ENCODE measurements at places on chromosomes 7 and 10.

GRCh38 chr10:68469838-68470237 lies 1.9 kb downstream of the DNA2 start:
- no peak for DNase-seq

DNA sequence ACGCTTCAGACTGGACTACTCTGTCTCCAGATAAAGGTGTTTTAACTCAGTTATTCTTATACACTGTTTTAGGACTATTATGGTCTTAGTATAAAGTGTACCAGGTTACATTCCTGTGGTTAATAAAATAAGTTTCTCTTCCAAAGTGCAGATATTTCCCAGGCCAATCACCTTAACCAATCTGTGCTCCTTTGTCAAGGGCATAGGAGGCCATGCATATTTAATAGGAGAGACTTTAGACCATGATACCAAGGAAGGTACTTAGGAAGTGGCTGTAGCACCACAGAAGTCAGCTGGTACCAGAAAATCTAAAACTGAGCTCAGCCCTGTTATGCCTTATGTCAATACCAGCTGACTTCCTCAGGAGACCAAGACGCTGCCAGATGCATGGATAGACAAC lies 226.5 kb upstream of the TMEM72 start:
- no peak for DNase-seq

DNA sequence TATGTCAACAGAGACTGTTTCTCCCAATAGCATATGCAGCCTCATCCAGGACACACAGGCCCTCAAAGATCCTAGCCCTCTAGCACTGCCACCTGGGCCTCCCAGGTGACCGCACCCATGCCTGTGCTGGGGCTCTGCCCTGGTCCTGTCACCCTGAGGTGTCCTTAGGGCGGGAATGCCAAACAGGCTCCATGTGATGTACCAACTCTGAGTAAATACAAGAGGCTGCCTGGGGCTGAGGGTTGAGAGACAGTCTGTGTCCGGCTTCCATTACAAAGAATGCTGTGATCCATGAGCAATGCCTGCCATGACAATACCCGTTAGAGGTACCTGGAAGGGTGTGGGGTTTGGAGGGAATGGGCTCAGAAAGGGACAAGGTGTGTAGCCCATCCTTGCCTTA lies 83.0 kb upstream of the KAT6B start:
- no peak for DNase-seq

DNA sequence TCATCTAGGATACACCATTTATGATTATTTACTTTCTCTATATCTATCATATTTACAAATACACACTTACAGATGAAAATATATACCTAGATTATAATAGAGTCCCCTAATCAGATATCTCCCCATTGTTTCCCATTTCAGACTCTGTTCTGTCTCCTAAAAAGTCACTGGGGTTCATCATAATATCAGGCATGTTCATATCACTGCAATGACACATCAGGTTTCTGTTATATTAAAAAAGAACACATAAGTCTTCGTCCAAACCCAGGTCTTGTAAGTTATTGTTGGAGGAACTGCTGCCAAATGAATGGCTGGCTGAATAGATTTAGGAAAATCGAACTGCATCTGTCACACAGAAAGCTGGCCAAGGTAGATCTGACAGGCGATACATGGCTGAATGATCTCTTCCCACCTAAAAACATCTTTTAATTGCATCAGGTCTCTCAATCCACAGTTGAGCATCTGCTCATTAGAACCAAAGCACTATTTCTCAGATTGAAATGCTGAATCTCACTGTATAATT lies 178.7 kb downstream of the CACNA2D1 start:
- no peak for DNase-seq

DNA sequence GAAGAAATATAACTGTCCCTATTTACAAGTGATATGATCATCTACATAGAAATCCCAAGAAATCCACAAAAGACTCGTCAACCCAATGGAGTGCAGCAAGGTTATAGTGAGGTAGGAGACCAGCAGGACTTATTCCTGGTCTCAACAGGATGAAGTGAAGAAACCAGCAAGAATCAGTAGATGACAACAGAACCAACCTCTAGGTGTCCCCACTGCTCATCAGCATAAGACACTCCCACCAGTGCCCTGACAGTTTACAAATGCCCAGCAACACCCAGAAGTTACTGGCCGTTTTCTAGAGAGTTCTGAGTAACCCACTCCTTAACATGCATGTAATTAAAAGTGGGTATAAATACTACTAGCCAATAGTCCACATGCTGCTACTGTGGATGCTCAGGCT lies 470.5 kb upstream of the LRRTM3 start:
- no peak for DNase-seq

- DNase-seq, result no peak
These were observed 257.8 kb downstream of the SNX10 start for GRCh38 chr7:26549281-26549944.

- DNase-seq, result no peak
These were observed 8.9 kb upstream of the A1CF start for GRCh38 chr10:50894312-50894711.

GRCh38 chr10:91077549-91078071 lies 142.9 kb upstream of the PCGF5 start:
- DNase-seq, result no peak

GRCh38 chr7:119177863-119178262 lies 953.4 kb downstream of the ANKRD7 start:
- DNase-seq, result no peak

DNA sequence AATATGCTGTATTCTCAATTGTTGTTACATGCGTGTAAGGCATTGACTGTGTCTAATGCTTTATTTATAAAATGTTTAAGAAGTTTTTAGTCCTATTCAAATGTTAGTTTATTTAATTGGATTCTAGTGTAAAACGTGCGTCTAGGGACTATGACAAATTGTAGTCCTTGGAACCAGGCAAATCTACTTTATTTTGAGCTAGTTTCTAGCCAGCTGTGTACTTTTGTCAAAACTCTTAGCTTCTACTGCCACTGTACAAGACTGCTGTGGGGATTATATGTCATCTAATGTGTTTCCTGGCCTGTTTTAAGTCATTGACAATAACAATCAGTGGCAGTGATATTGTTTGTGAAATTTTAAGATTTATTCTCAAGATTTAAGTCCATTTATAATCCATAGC lies 220.5 kb upstream of the SEMA3D start:
- DNase-seq, result no peak

DNA sequence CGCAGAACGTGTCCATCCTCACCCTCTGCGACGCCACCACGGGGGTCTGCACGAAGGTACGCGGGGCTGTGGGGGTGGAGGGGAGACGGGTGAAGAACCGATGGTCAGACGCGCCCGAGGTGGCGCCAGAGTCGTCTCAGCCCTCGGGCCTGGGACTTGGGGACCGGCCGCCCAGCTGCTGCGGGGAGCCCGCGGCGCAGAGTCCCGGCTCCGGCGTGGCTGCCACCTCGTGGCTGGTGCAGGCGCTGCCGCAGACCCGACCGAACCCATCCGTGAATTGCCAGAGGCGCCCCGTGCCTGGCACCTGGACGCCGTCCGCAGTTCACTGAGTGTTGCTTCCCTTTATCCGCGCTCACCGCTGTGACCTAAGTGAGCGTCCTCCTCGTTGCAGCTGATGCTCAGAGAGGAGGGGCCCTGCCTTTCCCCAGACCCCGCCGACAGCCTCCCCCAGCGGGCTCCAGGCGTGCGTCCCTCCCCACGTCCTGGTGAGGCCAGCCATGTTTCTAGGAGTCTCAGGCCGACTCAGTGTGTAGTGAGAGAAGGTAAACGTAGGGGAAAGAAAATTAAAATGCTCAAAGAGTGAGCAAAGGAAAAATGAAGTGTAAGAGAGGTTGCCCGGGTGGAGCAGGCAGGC lies 208.7 kb downstream of the PAXIP1 start:
- no peak for DNase-seq

GRCh38 chr7:88254721-88255424 lies 35.0 kb upstream of the SRI start:
- DNase-seq, result no peak

- DNase-seq, result no peak
These were observed 129.3 kb downstream of the FAM107B start for GRCh38 chr10:14645239-14645960.

DNA sequence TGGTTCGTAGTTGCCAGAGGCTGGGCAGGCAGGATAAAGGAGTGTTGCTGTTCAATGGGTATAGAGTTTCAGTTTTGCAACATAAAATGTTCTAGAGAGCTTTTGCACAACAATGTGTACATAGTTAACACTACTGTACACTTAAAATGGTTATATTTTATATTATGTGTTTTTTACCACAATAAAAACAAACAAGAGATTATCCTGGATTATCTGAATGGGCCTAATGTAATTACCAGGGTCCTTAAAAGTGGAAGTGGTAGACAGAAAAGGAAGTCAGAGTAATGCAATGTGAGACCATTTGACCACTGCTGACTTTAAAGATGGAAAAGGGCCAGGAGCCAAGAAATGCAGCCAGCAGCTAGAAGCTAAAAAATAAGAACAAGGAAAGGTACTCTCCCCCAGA lies 159.7 kb downstream of the SGMS1 start:
- DNase-seq, result no peak

DNA sequence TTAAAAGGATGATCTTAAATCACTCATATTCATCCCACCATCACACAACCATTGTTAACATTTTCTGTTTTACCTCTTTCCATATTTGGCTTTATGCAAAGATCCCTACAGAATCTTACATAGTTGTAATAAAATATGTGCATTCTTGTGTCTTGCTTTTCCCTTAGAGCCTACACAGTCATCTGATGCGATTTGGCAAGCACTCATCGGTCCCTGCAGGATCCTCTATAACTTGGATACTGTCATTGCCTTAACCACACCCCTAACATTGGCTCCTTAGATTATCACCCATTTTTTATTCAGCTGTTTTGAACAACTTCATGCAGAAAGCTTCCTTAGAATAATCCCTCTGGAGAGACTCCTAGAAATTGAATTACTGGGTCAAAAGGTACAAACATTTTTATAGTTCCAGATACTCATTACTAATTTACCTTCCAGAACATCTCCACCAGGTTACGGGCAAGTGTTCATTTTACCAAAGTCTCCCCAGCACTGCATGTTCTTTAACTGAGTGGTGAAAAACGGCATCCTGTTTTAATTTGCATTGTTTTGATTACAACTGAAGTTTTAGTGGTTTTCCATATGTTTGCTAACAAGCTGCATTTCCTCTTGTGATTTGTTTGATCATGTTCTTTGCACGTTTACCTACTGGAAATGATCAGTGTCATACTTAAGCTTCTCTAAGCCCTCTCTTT lies 268.3 kb downstream of the GRID1 start:
- DNase-seq, result no peak

DNA sequence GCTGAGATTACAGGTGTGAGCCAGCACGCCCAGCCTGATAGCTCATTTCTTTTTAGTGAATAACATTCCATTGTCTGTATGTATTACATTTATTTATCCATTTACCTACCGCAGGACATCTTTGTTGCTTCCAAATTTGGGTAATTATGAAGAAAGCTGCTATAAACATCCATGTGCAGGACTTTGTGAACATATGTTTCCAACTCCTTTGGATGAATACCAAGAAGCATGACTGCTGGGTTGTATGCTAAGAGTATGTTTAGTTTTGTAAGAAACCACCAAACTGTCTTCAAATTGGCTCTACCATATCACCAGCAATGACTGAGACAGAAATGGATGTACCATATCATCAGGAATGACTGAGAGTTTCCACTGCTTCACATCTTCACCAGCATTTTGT lies 200.2 kb upstream of the TMEM196 start:
- no peak for DNase-seq

DNA sequence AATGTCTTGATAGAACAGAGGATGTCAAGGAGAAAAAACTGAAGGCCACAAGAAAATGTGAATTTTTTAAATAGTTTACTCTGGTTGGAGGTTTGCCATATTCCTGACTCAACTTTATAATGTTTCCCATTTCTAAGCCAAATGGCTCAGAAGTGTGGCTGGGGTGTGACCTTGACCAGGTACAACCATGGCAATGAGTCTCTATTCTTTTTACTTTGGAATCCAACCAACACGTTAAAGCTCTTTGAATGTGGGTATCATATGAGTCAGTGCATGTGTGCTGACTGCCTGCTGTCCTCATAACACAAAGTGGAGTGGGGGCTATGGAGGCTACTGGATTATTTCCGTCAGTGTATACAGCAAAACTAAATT lies 33.5 kb upstream of the DLD start:
- no peak for DNase-seq

GRCh38 chr10:111756217-111757061 lies 427.1 kb downstream of the GPAM start:
- DNase-seq, result no peak

DNA sequence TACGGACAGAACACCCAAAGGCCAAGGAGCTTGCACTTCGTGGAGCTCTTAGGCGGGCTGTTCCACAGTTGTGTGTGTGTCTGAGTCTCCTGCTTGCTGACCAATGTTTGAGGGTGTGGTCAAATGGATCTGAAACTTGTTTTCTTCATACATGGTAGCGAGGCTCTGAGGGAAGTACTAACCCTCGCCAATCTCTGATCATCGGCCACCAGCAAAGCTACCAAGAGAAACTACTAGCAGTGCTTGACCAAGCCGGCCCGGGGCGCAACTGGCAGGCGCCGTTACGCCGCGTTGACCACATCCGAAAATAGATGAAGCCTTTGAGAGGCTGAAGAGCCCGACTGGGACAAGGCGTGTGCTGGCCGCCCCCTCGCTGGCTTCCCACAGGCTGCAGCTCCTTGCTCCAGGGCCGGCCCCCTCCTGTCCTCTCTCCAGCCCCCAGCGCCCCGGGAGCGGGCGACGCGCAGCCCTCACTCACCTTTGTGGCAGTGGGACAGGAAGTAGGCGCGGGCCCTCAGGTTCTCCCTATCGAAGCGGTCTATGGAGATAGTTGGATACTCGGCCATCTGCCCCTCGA lies 384 bp downstream of the DCLRE1C start:
- DNase-seq, result no peak

DNA sequence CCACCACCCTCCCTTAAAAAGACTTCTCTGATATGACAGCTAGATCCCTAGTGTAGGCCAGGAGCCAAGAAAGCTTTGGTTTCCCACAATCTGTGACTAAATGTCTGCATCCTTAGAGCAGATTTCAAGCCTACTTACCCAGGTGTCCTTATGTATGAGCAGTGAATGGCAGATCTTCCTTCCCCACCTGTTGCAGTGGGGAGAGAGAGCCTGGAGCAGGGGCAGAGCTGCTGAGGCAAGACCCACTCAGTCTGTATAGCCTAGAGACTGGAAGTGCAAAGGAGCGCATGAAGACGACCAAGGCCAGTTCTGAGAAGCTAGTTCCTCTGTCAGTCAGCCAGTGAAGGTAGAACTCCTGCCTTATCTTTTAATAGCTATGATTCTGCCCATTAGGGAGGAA lies 180.1 kb downstream of the GRM3 start:
- DNase-seq, result no peak

- no peak for DNase-seq
These were observed 114.2 kb upstream of the GPR22 start for GRCh38 chr7:107355616-107356015.
